ENCODE measurements at places on chromosomes 5 and 9.

- no peak for DNase-seq
Measured at GRCh38 chr9:76032038-76032796, 141.7 kb downstream of the PCSK5 start.

DNA sequence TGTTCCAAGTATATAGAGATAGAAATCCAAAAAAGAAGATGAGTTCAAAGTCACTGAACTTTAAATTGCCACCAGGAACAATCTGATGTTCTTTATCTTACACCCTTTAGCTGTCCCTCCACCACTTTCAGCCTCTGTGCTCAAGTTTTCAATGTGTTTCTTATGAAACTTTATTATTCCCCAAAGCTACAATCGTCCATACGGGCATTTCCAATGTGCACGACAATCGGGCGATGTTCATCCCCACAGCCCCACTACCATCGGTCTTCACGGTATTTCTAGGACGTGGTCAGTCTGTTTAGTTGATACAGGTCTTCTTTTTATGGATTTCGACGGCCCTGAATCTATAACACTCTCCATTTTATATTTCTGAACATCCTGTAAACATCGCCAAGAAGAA, 238.7 kb upstream of the DAP start:
- no peak for DNase-seq

DNA sequence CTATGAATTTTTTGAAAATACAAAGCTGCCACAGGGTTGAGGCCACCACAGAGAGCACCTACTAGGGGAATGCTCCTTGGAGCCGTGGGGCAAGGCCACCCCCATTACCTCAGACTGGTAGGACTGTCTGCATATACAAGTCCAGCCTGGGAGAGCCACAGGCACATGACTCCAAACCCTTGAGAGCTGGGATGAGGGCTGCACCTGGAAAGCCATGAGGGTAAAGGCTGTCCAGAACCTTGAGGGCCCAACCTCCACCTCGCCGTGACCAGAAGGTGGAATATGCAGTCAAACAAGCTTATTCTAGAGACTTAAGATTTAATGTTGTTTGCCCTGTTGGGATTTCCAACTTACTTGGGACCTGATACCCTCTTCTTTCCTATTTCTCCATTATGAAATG, 69.5 kb upstream of the TSLP start:
- DNase-seq, result no peak

GRCh38 chr5:136011414-136012001, 17.3 kb upstream of the TGFBI start:
- DNase-seq, result no peak

- no peak for DNase-seq
Measured at GRCh38 chr5:111447822-111448221, 64.5 kb downstream of the STARD4 start.

DNA sequence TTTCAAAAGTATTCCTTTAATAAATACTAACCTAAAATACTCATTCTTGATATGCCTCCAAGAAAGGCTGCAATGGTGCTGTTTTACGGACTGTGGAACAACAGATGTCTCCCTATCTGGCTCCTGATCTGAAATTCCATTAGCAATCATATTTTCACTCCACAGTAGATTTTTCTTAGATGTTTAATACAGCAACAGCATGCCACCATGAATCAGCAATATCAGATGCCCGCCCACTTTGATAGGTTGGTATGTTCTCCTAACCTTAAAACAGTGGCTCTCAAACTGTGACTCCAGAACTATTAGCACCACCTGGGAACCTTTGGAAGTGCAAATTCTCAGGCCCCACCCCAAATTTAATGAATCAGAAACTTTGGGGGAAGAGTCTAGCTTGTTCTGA, 110.2 kb downstream of the MLLT3 start:
- DNase-seq, result no peak

DNA sequence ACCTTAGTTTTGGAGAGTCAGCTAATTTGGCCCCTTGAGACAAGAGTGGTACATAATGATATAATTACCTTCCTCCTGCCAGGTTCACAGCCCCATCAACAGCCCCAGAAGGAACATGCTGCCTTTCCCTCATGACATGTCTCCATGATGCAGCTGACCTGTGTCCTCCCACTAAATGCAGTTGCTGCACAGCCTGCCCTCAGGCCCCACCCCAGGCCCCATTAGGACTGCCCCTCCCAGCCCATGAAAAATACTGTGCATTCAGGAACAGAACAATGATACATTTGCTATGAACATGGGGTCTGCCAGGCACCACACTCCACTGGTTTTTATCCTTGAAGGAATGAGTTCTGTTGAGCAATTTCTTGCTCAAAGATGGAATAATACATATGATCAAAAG, 176.4 kb downstream of the C5orf15 start:
- DNase-seq, result no peak

DNA sequence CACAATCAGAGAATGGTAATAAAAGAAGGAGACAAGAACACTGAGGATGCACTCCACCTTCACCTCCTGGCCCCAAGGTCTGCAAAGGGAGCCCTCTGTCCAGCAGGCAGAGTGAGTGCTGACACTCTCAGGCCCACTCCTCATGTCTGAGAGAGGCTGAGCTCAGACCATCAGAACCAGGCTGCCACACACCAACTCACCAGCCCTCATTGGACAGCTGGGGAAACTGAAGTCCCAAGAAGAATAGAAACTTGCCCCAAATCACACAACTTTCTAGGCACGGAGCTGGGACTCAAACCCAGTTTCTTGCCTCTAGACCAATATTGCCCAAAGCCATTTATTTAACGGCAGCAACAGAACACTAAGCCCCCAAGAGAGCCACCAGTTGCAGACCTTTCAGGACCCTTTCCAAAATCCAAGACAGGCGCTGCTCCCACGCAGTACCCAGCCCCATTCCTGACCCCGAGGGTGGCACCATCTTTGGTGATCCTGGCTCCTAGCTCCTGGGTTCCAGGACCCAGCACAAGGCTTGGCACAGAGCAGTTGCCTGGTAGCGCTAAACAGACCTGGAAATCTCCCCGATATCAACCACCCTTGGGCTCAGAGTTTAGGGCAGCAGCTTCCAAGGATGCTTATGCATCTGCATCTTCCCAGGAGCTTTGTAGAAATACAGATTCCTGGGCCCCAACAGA, 192.4 kb downstream of the GABBR2 start:
- DNase-seq, result no peak

DNA sequence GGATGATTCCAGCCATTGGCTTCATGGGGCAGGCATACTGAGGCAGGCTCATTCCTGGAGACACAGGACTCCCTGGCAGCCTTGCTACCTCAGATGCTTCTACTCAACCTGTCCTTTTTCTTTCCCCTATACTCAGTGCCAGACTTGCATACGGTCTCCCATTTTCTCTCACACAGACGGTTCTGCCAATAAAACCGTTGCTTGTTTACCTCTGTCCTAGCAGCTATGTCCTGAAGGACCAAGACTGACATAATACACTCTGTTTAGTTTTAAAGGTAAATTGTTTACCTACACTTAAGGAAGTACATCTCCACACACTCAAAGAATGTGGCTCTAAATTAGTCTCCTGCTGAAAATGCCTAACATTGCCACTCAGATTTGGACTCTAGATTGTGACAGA, 151.0 kb upstream of the RFX3 start:
- DNase-seq, result no peak

- DNase-seq, result no peak
Measured at GRCh38 chr9:101167490-101168134, 139.1 kb downstream of the PLPPR1 start.

GRCh38 chr5:134451936-134452505, 40.3 kb upstream of the CDKN2AIPNL start:
- no peak for DNase-seq

GRCh38 chr9:134736791-134737497, 95.3 kb downstream of the COL5A1 start:
- no peak for DNase-seq

GRCh38 chr9:132752877-132753592, 82.8 kb downstream of the GTF3C4 start:
- DNase-seq, result no peak

DNA sequence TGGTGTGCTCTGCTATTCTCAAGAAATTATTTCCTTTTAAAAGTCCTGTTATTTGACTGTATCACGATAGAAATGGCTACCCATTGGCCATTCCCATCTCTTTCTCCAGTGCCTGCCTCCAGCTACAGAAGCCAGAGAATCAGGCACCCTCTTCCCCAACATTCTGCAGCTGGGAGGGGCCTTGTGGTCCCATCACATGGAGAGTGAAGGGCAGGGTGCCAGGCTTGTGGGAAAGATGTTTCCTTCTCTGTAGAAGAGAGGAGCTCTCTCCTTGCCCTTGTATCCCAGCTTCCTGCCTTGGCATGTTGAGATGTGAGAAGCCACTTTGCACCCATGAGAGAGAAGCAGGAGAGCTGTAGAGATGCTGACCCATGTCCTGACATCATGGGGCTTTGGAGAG, 465.0 kb downstream of the MTRR start:
- no peak for DNase-seq

- DNase-seq, result no peak
Measured at GRCh38 chr5:92019376-92019990, 636.4 kb upstream of the ARRDC3 start.

DNA sequence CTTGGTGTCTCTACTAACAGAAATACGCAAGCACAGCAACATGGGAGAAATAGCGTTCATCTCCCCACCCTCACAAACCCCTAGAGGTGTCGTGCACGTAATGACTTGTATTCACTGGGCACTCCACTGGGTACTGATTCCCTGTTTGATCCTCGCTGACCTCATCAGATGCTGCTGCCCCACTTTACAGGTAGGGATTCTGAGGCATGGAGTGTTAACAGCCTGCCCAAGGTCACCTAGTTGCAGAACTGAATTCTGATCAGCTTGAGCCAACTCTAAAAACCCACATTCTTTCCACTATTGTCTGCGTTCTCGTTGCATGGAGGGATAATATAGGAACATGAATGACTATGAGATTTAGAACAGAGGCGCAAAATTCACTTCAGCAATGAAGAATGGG, 96.3 kb downstream of the TRIO start:
- DNase-seq, result no peak

DNA sequence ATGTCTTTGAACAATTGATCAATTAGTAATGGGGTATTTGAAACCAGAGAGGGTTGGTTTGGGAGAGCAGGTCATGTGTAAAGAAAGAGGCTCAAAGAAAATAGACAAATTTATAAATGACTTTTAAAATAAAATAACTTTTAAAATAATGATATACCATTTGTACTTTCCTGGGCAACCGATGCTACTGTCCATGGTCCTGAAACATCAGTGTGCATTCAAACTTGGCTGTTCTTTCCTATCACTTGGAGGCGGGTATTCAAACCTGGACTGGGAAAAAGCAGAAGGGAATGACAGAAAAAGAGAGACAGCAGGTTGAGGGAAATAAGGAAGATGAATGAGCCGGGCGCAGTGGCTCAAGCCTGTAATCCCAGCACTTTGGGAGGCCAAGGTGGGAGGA, 1446.4 kb upstream of the WWC1 start:
- DNase-seq, result no peak

- DNase-seq, result no peak
Measured at GRCh38 chr5:64759960-64760660, 8.4 kb downstream of the SREK1IP1 start.

GRCh38 chr9:71755230-71755629, 13.1 kb downstream of the CEMIP2 start:
- no peak for DNase-seq

GRCh38 chr9:2339416-2339815, 282.2 kb upstream of the VLDLR start:
- no peak for DNase-seq

DNA sequence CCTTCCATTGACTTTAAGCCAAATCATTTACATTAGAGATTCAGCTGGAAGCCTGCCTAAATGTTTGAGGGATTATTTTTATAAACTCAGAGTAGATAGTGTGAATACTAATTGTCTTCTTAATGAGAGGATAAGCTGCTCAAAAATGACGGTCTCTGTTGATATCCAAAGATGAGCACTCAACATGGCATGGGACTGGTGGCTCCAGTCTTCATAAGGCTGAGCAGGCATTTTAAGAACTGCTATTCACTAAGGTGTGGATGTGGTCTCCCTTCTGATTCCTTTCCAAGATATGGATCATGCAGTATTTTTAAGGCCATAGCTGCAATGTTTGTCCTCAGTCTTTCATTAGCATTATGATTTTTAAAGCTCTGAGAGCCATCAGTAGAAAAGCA, 377.5 kb upstream of the RIOK2 start:
- DNase-seq, result no peak

- no peak for DNase-seq
Measured at GRCh38 chr9:131887680-131888079, 147.8 kb upstream of the RAPGEF1 start.

GRCh38 chr9:86766912-86767311, 180.4 kb downstream of the GAS1 start:
- no peak for DNase-seq

GRCh38 chr5:91727463-91727862, 344.3 kb upstream of the ARRDC3 start:
- no peak for DNase-seq

- no peak for DNase-seq
Measured at GRCh38 chr9:131635892-131636291, 90.6 kb downstream of the PRRT1B start.

DNA sequence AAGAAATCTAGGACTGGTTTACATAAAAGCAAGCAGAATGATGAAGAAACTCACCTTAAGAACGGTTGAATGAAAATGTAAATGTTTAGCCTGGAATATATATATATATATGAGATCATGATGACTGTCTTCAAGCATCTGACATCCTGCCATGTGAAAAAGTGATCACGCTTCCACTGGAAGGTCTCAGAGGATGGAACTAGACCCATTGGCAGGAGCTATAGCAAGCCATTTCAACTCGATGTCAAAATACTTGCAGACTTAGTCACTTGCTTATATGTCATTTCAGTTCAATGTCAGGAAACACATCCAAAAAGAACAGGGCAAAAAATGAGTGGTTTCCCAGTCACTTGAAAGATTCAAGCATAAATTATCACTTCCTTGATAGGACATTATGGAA, 22.2 kb upstream of the TMEM161B start:
- no peak for DNase-seq

GRCh38 chr9:112378328-112379176, 1.4 kb upstream of the HSDL2 start:
- DNase-seq, result peak; percentile 51

DNA sequence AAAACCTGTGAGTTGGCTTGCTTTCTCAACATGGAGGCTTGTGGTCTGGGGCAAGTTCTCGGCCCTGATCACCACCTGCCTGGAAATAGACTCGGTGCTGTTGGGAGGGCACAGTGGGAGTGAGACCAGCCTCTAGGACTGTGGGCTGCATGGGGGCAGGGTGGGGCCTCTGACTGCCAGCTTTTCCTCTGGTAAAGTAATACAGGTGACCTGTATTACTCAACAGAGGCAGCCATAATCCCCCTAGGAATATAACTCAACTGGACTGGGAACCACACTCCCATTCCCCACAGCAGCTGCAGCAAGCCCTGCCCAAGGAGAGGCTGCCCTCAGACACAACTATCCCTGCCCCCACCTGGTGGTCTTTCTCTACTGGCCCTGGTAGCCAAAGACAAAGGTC, 72.8 kb downstream of the C9orf153 start:
- DNase-seq, result no peak

Measured in stimulated activated CD4-positive, alpha-beta T cell treated with anti-CD3 and anti-CD28 coated beads, Interleukin-2, amount 100 ng/mL, for 24 hours (primary cell).